Stimulated activated CD4-positive, alpha-beta T cell treated with anti-CD3 and anti-CD28 coated beads, Interleukin-15, amount 100 ng/mL, for 1 hour (primary cell): ENCODE measurements at places on chromosomes 13 and 19.

- DNase-seq: no peak
These were observed 258.8 kb upstream of the STARD13 start for GRCh38 chr13:33544308-33544707.

DNA sequence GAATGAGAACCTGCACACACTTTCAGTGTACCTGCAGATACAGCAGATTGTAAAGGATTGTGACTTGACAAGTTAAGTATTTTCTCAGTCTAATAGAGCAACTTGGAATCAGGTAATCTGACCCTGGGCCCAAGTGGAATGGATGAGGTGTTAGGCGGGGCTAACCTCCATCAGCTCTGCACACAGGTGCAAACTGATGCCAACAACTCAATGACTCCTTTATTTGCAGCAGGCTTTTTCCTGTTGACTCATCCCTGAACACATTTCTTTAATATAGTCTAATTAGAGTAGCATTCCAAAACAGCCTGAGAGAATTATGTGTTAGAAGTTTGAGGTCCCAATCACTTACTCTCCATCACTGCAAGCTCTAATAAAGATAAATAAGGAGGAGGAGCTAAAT, 48.8 kb downstream of the TPT1 start:
- DNase-seq: no peak

DNA sequence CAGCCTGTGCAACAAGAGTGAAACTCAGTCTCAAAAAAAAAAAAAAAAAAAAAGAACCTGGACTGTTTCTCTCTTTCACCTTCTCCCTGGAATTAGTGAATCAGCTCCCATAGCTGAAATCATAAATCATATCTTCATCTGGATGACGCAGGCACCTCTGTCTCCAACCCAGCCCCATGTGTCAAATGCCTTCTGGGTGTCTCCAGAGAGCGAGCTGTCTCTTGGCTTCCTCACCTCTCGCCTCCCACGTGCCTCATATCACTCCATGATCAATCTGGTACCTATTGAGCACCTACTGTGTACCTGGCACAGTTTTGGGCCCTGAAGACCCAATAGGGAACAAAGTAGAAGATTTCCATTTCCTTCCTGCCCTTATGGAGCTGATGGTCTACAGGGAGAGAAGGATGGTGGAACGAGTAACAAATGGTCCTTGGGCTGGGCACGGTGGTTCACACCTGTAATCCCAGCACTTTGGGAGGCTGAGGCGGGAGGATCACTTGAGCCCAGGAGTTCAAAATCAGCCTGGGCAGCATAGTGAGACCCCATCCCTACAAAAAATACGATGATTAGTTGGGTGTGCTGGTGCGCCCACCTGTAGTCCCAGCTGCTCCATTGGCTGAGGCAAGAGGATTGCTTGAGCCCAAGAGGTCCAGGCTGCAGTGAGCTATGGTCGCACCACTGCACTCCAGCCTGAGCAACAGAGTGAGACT, 2.5 kb downstream of the HSD11B1L start:
- DNase-seq: no peak

- DNase-seq: no peak
These were observed at the start of gene ELAVL3 for GRCh38 chr19:11480715-11481533. ELAVL3 (minus strand) TSS chr19:11481046; CDS start chr19:11480608, 438 bp downstream.

DNA sequence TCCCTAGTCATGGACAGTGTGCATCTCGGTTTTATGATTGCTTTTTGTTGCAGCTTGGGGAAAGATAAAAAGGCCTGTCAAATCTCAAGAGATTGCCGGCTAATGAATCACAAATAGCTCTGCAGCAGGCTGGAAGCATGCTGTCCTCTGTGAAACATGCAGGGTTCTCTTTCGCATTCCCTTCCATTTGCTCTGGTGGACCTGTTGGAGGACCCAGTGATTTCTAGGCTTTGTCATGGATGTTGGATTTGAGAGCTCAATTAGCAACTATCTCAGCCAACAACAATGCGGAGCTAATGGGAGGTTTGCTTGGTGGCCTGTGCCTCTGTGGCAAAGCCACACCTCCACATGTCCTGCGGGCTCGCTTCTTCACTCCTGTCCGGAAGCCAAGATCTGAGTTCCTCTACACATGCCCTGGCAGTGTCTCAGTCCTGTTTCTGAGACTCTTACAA, 418.1 kb upstream of the ARGLU1 start:
- no peak for DNase-seq

DNA sequence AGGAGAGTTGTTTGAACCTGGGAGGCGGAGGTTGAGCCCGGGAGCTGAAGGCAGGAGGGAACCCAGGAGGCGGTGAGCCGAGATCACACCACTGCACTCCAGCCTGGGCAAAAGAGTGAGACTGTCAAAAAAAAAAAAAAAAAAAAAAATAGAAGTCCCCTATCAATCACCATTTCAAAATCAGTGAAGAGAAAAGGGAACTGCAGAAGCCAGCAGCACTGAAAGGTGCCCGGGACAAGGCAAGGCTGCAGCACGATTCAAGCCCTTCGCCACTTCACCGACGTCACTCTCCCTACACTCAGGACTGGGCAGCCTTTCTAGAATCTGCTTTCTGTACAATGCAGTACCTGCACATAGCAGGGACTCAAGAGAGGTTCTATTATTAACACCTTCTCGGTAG, 21.9 kb upstream of the USP12 start:
- no peak for DNase-seq

- DNase-seq: no peak
These were observed 2.9 kb upstream of the DCUN1D2 start for GRCh38 chr13:113493315-113493951.

- DNase-seq: no peak
These were observed 121.9 kb upstream of the GJB6 start for GRCh38 chr13:20353973-20354372.

GRCh38 chr19:51342631-51343569, 961 bp upstream of the VSIG10L start:
- DNase-seq: no peak

DNA sequence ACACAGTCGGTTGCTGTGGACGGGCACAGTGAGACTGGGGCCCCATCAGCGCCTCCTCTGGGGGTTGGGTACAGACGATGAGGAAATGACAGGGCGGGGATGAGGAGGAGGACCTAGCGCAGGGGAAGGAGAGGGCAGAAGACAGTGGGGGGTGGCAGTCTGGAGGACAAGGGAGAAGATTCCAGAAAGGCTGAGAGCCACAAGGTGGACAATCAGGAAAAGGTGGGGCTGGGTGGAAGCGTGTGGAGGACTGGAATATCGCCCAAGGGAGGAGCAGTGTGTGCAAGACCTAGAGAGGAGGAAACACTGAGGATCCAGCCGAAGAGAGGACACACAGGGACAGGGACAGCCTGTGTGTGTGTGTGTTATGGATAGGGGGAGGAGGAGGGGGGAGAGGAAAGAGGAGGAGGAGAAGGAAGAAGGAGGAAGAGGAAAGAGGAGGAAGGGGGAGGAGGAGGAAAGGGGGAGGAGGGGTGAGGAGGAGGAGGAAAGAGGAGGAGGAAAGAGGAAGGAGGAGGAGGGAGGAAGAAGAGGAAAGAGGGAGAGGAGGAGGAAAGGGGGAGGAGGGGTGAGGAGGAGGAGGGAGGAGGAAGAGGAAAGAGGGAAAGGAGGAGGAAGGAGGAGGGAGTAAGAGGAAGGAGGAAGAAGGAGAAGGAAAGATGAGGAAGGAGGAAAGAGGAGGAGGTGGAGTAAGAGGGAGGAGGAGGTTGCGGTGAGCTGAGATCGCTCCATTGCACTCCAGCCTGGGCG, 15.8 kb upstream of the GARIN5A start:
- DNase-seq: no peak

DNA sequence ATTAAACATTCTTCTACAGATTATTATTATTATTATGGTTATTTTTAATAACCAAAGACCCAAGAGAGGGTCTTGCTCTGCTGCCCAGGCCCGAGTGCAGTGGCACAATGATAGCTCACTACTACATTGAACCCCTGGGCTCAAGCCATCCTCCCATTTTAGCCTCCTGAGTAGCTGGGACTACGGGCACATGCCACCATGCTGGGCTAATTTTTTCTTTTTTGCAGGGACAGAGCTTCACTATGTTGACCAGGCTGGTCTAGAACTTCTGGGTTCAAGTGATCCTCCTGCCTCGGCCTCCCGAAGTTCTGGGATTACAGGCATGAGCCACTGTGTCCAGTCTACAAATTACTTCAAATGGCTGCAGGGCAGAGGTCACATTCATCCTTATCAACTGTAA, 179.8 kb downstream of the KCNRG start:
- DNase-seq: no peak

GRCh38 chr13:100521851-100522617, 66.6 kb downstream of the GGACT start:
- DNase-seq: no peak
